ENCODE measurements at places on chromosomes 2 and 18. TPM values are rescaled to one million over a fixed set of nuclear protein-coding genes. Genes with fewer than 3 reads are reported as not detected.

Gene CFAP221
- total RNA-seq: 0.22 TPM

Gene AKAIN1
- total RNA-seq: 0.18 TPM

Gene RBM43
- total RNA-seq: 5.8 TPM

GRCh38 chr18:54184836-54185235, 39.6 kb downstream of the MBD2 start:
- no peak for DNase-seq

- no peak for DNase-seq
Measured at GRCh38 chr2:42036413-42036812, 11.4 kb upstream of the PKDCC start.

GRCh38 chr2:207655000-207655399, 29.8 kb upstream of the METTL21A start:
- DNase-seq: no peak

- DNase-seq: no peak
Measured at GRCh38 chr2:134138115-134138514, 115.8 kb upstream of the MGAT5 start.

GRCh38 chr2:159010963-159011362, 42.5 kb downstream of the TANC1 start:
- DNase-seq: no peak

DNA sequence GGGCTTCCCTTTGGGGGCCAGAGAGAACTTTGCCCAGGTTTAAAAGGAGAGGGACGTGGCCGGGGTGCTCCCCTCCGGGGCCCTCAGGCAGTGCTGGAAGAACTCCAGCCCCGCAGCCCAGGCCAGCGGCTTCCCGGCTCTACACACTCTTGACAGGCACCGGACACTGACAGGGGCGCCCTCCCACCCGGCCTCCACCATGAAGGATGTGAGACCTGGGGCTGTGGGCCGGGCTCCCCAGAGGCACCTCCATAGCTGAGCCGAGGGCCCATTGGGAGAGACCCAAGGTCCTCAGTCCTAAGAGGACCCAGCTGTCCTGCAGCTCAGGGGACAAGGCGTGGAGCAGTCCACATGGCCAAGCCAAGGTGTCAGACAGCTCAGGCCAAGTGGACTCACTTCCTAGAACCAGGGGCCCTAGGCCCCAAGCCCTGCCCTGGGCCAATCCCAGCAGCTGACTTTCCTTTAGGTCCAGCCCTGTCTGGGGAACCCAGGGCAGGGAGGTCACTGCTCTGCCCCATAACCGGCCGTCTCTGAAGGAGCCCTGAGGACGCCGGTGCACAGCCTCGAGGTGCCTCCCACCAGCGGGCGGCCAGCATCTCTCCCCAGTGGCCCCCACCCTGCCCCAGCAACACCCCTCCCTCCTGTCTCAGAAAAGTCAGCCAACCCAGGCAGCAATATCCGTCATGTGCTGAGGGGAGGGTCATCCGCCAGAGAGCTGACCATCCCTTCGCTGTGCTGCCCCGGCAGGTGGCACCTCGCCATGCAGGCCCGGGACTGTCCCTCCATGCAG, 51.8 kb downstream of the BIN1 start:
- no peak for DNase-seq

- peak; percentile 86 for DNase-seq
Measured at GRCh38 chr18:13447621-13448334, 229.2 kb downstream of the LDLRAD4 start.

GRCh38 chr2:238915596-238915995, 67.7 kb downstream of the TWIST2 start:
- no peak for DNase-seq

GRCh38 chr2:40480596-40480995, 28.7 kb upstream of the SLC8A1 start:
- DNase-seq: no peak

DNA sequence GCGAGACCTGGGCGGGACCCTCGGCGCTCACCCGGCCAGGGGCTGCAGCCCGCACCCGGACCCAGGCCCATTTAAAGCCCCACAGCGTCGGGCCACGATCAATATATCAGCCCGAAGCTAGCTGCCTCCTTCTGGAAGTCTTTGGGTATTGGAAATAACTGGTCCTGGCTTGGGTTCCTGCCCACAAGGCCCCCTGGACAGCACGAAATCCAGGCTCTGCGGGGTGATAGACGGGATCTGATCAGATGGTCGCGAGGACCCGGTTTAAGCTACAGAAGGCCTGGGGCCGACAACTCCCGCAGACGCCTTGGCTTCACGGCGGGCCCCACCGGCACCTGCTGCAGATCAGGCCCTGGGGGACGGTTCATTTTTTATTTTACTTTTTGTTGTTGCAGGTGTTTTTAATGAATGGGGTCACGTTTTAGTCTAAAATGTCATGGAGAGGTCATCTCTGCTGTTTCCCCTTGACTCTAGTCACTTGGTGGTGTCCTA, 362 bp upstream of the PSTPIP2 start:
- DNase-seq: no peak

All from muscle of leg (tissue), 16 donors.